ENCODE measurements at places on chromosomes 2 and 18.

DNA sequence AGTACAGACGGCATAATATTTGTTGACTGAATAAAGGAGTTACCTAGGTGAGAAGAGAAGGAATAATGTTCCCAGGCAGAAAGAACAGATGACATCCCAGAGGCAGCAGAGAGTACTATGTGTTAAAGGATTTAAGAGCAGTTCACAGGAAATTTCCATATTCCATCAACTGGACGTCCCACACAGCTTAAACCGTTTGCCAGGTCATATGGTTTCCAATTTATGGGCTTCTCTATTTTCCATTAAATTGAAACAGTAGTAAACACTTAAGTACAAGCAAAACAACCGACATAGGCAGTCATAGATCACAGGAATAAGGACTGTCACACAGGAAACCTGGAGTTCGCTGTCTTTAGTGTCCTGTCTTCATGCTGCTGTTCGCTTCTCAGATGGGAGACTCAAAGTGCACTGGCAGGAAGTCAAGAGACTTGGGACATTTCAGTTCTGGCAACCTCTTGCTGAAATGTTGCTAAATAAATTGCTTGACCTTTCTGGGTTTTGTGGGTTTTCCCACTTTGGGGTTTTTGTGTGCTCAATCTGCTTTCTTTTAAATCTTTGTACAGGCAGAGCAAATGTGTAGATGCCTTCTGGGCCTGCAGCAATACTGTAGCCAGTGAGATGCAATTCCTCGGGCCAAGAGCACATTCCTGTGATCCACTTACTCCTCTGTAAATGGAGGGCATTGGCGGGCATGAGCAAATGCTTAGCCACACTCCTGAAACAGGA is 5.8 kb upstream of the PIEZO2 start:
- no peak for DNase-seq

DNA sequence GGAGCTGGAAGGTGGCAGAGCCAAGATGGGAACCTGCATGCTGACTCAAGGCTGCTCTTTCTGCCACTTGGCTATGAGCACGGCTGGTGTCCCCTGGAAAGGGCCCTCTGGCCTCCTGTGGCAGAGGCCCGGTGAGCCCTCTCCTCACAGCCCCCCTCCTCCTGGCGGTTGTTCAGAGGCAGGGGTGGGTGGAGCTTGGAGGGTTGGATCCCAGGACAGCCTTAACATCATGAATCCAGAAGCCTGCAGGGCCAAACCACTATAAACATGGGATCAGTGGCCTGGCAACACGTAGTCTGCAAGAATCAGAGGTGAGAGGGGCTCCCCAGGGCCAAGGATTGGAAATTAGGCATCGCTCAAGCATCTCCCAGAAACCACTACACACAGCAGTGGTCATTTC is 48.5 kb upstream of the LOXHD1 start:
- DNase-seq = no peak

DNA sequence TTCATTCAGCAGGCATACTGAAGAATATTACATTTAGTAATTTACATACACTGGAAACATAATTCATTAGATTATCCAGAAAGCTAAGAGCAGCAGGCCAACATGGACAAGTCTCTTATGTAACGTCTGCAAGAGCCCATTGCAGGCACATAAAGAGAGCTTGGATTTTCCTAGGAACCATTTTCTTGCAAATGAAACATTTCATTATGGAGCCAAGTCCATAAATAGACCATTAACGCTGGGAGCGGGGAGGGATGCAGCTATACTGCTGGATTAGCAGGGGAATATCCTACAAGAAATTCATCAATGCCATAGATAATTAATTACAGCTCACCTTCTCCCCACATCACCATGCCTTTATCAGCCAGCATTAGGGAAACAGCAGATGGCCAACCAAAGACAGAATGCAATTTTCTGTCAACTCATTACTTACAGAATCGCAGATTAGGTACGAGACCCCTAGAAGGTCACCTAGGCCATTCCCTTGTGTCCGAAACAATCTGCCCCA is 170.4 kb downstream of the C1D start:
- DNase-seq = no peak

GRCh38 chr2:239156516-239157265 is 244.1 kb downstream of the HDAC4 start:
- DNase-seq = no peak

- DNase-seq = no peak
Observed at GRCh38 chr18:8601277-8602032, 7.8 kb upstream of the RAB12 start.

DNA sequence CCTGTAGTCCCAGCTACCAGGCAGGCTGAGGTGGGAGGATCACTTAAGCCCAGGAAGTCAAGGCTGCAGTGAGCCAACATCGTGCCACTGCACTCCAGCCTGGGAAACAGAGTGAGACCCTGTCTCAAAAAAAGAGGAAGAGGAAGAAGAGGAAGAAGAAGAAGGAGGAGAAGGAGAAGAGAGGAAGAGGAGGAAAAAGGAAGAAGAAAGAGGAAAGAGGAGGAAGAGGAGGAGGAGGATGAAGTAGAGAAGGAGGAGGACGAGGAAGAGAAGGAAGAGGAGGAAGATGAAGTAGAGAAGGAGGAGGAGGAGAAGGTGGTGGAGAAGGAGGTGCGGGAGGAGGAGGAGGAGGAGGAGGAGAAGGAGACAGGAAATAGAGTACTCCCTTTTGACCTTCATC is 38.0 kb downstream of the CFAP210 start:
- DNase-seq = no peak

DNA sequence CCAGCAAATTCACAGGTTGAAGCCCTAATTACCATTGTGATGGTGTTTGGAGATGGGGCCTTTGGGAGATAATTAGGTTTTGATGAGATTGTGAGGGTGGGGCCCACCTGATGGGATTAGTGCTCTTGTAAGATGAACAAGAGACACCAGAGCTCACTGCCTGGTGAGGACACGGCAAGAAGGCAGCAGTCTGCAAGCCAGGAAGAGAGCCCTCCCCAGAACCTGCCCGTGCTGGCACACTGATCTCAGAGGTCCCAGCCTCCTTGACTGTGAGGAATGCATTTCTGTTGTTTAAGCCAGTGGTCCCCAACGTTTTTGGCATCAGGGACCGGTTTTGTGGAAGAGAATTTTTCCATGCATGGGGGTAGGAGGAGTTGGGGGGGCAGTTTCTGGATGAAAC is 240.7 kb downstream of the KLHL29 start:
- DNase-seq = no peak

DNA sequence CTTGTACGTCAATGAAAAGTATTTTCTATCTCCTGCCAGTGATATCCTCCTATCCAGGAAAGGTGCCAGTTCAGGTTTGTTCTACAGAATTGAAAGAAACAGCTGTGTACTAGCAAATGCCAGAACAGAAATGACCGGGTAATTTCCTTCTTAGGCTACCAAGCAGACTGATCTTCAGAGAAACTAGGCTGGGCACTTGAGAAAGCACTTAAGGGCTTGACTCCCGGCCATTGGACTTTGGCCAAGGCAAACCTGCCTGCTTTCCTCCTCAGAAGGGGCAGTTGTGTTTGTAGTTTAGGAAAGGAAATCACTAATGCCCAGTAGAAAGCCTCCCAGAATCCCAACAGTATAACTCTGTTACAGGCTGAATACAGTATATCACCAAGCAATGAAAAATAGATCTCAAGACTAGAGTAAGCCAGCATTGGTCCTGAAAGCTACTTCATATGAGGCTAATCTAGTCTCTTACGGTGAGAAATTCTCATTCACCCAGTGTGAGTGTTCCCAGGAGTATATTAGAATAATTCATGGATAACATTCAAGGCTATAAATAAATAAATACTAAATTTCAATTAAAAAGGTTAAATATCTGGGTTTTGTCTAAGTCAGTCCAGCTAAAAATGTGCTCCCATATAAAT is 43.0 kb upstream of the COL5A2 start:
- no peak for DNase-seq

DNA sequence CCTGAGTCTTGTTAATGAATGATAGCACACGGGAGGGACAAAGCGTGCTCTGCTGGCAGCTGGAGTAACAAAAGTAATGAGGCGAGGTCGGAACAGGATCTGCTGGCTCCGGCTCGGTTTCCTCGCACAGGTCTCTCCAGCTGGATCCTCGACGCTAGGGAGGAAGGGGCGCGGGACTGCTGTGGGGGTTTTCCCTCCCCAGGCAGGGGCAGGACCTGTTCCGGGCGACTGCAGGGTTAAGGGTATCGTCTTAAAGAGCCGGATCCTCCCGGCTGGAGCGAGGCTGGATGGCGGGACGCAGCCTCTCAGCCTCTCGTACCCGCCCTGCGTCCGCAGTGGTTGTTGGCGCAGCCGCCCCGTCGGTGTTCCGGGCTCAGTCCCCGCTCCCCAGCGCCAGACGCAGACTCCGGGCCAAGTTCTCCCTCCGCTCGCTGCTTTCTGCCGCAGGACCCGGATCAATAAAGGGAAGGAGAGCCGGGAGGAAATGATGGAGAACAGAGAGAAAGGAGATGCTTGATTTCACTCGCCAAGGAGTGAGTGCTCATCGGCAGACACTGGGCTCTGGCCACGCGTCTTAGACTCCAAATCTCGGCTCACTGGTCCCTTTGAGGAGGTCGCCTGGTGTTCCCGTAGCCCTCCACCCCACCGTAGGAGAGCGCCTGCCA is 1.1 kb upstream of the LIPG start:
- no peak for DNase-seq

DNA sequence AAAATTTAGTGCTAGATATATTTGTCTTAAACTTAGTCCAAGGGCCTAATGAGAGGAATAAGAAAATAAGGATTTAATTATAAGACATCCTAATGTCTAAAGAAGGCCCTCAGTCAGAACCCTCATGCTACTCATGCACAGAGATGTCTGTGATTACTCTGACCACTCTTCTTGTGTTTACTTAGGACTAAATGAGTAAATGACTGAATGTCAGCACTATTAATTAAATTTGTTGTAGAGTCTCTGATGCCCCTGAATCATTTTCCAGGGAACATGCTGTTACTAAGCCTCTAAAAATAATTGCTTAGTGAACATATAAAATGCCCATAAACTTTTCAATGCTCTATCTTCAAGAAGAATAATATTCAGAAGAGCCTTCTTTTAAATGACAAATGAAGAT is 32.4 kb downstream of the GULP1 start:
- no peak for DNase-seq

GRCh38 chr2:239934571-239935171 is 90.5 kb downstream of the NDUFA10 start:
- DNase-seq = no peak

DNA sequence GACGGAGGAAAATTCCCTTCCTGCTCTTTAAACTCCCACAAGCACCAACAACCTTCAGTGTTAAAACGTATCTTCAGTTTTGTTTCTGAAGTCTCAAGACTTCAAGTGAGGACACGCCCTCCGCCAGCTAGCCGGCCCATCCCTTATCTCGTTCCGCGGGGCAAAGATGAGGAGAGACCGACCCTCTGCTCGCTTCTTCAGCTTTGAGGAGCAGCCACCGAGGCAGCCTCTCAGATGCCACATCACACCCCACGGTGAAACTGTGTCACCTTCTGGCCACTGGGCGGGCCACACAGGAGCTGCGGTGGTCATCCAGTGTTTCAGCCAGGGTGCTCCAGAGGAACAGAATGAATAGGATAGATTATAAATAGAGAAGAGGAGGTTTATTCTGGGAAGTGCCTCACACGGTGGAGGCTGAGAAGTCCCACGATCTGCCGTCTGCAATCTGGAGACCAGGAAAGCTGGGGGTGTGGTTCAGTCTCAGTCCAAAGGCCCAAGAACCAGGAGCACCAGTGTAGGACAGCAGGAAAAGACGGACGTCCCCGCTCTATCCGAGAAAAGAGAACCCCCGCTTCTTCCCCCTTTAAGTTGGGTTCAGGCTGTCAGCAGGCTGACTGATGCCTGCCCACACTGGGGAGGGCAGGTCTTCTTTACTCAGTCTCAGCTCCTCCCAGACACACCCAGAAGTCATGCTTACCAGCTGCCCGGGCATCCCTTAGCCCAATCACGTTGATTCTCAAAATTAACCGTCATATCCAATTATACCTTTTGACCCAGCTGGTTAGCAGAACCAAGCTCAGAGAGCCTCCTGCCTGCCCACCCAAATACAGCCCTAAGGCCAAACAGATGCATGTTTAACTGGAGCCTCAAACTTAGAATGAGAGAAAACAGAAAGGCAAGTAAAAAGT is 399.7 kb upstream of the ID2 start:
- DNase-seq = no peak

DNA sequence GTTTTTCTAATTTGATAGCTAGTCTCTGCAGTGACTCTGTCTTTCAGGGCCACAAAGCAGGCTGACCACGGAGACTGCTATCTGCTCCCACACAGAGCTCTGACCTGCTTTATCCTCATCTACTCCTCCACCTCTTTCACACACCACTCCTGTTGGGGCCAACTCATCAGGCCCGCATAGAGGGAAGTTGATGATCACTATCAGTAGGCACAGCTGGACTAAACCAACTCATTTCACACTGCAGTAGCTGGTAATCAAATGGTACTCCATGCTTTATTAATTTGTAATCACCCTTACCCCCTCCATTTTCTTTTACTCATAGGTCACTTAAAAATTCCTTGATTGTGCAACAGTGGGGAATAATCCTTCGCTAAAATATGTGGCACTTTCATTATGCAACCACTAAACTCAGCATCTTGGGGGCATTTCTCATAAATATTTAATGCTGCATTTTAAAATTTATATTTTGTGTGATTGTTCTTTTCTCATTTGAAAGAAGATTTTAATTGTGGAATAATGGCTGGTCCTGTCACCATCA is 249.8 kb upstream of the GCFC2 start:
- DNase-seq = no peak

- no peak for DNase-seq
Observed at GRCh38 chr18:28459587-28459986, 282.7 kb upstream of the CDH2 start.

- no peak for DNase-seq
Observed at GRCh38 chr2:50840341-50841124, 191.4 kb downstream of the NRXN1 start.

DNA sequence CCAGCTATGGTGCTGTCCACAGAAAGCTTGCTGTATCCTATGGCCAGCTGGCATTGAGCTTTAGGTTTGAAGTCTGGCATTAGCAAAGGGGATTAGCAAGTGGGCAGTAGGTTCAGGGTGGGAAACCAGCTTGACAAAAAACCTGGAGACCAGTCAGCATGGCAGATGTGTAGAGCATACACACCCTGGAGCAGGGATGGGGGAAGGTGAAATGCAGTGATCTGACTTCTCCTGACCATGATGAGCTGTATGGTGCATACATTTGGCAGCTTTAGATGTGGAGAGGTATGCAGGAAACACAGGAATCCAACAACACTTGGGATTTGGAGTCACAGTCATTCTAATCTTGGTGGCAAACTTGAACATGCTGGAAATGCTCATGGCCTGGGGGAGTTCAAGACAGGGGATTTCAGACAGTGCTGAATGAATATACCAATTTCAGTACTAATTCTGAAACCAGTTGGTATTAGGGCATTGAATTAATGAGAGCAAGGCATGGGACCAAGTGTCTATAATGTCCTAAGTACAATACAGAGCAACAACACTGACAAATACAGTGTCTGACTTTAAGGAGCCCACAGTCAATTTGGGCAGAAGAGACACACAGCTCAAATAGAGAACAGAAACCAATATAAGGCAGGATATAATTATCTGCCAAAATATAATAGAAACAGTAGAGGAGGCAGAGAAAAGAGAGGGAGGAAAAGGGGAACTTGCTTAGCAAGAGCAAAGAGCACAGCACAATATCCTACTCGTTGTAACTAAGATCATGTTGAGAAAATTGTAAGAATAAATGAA is 11.8 kb downstream of the ARHGAP15 start:
- no peak for DNase-seq
